ENCODE measurements at places on chromosomes 16 and 17. TPM values are rescaled to one million over a fixed set of nuclear protein-coding genes. Genes with fewer than 3 reads are reported as not detected.

DNA sequence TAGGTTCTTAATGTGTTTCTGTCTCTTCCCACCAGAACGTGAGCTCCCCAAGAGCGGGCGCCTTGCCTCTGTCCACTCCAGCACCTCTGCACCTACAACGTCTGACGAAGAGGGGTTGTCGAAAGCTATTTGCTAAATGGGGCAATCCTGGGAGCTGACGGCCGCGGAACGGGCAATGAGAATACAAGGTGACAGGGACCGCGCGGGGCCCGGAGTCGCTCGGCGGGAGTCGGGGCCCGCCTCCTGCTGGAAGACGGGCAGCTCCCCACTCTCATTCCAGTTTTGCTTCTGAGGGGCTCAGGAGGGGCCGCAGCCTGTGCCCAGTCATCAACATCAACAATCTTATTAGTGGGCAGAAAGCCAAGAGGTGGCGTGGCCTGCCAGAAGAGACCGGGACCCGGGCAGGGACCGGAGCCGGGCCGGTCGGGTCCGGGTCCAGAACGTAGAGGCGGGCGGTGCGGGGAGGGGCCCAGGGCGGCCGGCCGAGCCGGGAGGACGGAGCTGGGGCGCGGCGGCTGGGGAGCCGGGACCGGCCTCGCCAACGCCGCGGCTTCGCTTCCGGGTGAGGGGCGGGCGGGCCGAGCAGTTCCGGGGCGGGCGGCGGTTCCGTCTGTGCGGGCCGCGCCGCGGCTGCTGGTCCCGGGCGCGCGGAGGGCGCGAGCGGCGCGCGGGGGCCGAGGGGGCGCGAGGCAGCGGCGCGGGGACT is at the start of gene MOSMO:
Gene MOSMO (plus strand): TSS at position 603 of the 706 bp plus-strand sequence. CDS start 191 bp downstream, outside the sequence.
- DNase-seq = peak; percentile 92

- no peak for DNase-seq
These were observed 287.1 kb upstream of the ASIC2 start for GRCh38 chr17:33580215-33580614.

DNA sequence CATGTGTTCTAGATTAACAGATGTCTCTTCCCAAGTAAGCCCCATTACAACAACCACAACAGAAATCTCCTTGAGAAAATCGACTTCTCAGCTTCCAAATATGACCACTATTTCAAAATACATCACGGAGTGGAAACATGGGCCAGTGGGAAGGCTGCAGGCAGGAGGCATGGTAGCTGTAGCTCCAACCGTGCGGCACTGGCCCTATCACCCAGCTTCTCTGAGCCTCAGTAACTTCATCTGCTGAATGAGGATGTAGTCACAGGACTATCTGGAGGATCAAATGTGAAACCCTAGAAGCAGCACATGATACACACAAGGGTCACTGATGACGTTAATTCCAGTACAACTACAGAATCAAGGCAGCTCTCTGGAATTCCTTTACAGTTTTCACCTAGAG is 112.2 kb downstream of the VPS53 start:
- no peak for DNase-seq

- no peak for DNase-seq
These were observed 6.7 kb downstream of the PITPNA start for GRCh38 chr17:1555651-1556471.

GRCh38 chr16:84013787-84014569 is 28.6 kb downstream of the SLC38A8 start:
- DNase-seq = no peak

Gene WNT9B
- 1.8 TPM for total RNA-seq

Gene KRT12
- total RNA-seq = not detected
